ENCODE measurements at places on chromosomes 2 and 18.

DNA sequence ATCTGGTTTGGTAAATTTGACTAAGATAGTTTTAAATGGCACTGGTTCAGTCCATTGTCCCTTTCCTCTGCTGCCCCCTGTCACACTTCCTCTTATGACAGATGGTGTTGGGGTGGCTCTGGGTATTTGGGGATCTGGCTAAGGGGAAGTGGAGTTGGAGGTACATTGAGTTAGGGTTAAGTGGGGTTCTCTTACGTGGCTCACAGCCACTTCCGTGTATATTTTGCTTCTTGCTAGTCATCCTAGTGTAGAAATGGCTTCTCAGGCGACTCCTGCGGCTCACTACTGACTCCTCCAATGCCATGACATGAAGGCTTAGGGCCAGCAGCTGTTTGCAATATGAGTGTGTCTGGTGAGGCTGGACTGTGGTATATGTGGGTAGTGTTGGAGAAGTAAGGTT, 187.0 kb downstream of the HAUS1 start:
- no peak for DNase-seq

GRCh38 chr2:20569464-20570223, 81.3 kb downstream of the HS1BP3 start:
- DNase-seq = no peak

GRCh38 chr2:26767129-26767528, 3.0 kb downstream of the SLC35F6 start:
- DNase-seq = no peak

GRCh38 chr2:1854729-1855547, 110.6 kb upstream of the PXDN start:
- peak; percentile 82 for DNase-seq

DNA sequence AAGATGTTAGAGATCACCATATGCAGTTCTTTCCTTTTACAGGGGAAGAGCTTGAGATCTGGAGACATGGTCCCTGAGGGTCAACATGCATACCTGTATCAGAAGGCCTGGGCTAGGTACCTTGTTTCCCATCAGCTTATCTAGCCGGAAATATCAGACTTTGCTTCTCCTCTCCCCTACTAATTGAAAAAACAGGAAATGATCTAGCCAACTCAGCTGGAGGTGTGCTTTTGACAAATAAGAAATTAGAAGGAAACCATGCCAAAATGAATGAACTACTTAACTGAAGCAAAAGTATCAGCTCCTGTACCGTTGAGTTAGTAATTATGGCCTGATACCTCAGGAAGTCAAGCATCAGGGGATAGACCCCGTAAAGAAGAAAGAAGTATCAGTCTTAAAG, 20.4 kb downstream of the PKP4 start:
- no peak for DNase-seq

GRCh38 chr18:76263046-76264005, 231.7 kb downstream of the ZNF516 start:
- no peak for DNase-seq

GRCh38 chr2:238670111-238670585, 177.7 kb upstream of the TWIST2 start:
- DNase-seq = no peak

Measured in Ammon's horn (tissue), 1 donor.